ENCODE measurements at places on chromosomes 5 and 9. TPM values are rescaled to one million over a fixed set of nuclear protein-coding genes. Genes with fewer than 3 reads are reported as not detected.

Gene CHSY3
- total RNA-seq, result 32.5 TPM

- no peak overlapping the region for H3K4me3 ChIP-seq
- H3K27me3 ChIP-seq, result no peaks in the 10 kb centered on the region
- DNase-seq, result no peak
These were observed 354.0 kb downstream of the NPR3 start for GRCh38 chr5:33065131-33065530.

DNA sequence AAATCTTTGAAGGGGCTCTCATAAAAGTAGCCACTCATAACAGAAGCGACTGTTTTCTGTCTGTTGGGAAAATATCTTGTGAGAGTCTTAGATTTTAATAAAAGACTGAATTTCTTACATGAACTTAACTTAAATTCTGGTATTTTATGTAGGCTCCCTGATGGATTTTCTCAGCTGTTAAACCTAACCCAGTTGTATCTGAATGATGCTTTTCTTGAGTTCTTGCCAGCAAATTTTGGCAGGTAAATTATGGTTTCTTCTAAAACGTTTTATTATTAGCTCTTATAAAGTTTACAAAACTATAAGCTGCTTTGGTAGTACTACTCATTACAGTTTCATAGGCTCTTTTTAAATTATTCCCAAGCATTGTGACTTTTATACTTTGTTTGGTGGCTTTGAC lies 87.0 kb downstream of the ERBIN start:
- H3K36me3 ChIP-seq, result no peaks in the 10 kb centered on the region
- DNase-seq, result no peak

GRCh38 chr9:119221276-119221675 lies 148.0 kb downstream of the BRINP1 start:
- H3K4me3 ChIP-seq, result no peak overlapping the region
- no peak overlapping the region for H3K27ac ChIP-seq
- DNase-seq, result no peak
- peaks cover 2% of the 10 kb centered on the region for H3K27me3 ChIP-seq
- no peaks in the 10 kb centered on the region for H3K4me1 ChIP-seq
- H3K36me3 ChIP-seq, result no peaks in the 10 kb centered on the region

DNA sequence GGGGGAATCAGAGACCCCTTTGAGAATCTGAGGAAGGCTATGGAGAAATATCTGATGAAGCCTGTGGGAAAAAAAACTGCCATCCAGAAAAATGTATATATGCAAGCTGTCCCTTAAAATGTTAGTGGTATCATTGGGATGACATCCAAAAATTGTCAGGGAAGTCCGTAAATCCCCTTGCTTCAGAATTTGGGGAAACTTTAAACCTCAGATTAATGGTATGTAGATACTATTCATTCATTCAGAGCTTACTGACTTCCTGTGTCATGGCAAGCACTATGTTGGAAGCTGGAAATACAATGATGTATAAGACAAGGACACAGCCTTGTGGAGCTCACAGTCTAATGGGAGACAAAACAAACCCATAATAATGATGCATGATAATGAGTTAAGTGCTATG lies 10.9 kb upstream of the MOB3B start:
- H3K4me1 ChIP-seq, result peaks cover 16% of the 10 kb centered on the region
- no peaks in the 10 kb centered on the region for H3K27me3 ChIP-seq
- H3K4me3 ChIP-seq, result no peak overlapping the region
- H3K27ac ChIP-seq, result peak overlapping the region; percentile 30
- no peaks in the 10 kb centered on the region for H3K36me3 ChIP-seq
- no peak for DNase-seq

DNA sequence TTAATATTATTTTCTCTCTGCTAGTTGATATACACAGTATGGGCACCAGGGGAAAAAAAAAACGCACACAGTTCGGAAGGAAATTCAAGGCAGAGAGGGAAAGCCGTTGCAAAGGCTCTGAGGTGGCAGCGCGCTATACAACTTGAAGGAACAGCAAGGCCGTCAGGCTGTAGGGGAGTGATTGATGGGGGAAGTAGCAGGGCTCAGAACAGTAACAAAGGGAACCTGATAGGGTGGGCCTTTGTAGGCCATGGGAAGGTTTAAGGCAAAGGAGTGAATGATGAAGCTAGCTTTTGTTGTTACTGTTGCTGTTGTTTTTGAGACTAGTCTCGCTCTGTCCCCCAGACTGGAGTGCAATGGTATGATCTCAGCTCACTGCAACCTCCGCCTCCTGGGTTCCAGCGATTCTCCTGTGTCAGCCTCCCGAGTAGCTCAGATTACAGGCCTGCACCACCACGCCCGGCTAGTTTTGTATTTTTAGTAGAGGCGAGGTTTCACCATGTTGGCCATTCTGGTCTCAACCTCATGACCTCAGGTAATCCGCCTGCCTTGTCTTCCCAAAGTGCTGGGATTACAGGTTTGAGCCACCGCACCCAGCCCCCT lies 27.0 kb downstream of the AQP7 start:
- no peaks in the 10 kb centered on the region for H3K4me1 ChIP-seq
- no peak overlapping the region for H3K4me3 ChIP-seq
- H3K27me3 ChIP-seq, result no peaks in the 10 kb centered on the region

All from aorta (tissue), 5 donors.